Large intestine (tissue), 12 donors: ENCODE measurements at places on chromosomes 13 and 19.

- DNase-seq, result no peak
Measured at GRCh38 chr13:59034198-59034597, 1129.5 kb downstream of the DIAPH3 start.

DNA sequence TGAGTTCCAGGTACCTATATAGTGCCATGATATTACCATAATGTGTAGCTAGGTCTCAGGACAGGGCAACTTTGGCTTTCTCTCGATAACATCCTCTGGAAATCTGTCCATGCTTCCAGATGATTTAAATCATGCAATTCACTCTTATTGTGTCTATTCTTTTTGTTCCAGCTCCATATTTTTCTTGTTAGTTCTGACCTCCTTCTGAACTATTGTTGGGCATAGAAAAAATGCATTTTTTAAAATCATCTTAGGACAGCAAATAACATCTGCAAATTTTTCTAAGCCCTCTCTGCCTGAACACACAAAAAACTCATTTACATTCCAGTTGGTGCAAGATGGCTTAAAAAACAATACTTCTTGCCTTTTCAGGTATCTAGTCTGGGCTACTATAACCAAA lies 1561.0 kb upstream of the MIR17HG start:
- no peak for DNase-seq

GRCh38 chr13:66348745-66349690 lies 881.1 kb downstream of the PCDH9 start:
- DNase-seq, result no peak

- DNase-seq, result no peak
Measured at GRCh38 chr13:21546372-21546771, 57.6 kb downstream of the MICU2 start.

DNA sequence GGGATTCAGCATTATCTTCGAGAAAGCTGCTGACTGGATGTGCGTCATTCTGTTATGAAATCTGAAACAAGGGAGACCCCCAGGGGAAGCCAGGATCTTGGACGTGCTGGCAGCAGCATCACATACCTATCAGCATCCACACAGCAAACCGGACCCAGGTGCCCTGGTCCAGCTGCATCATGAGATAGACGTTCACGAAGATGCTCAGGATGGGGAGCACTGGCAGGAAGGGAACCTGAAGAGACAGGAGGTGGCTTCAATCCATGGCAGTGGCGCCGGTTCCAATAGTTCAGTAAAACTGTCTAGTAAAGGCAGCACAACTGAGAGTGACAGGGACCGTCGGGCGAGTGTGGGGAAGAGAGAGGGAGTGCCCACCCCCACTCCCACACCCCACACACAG lies 79.5 kb downstream of the SLC7A1 start:
- DNase-seq, result no peak

GRCh38 chr19:47776568-47776967 lies 1.9 kb upstream of the SELENOW start:
- DNase-seq, result peak; percentile 93

GRCh38 chr13:39253774-39254173 lies 215.5 kb downstream of the NHLRC3 start:
- no peak for DNase-seq
